ENCODE measurements at places on chromosomes 16 and 17.

- no peak for DNase-seq
Observed at GRCh38 chr16:70348991-70349390, 2.3 kb downstream of the DDX19A start.

DNA sequence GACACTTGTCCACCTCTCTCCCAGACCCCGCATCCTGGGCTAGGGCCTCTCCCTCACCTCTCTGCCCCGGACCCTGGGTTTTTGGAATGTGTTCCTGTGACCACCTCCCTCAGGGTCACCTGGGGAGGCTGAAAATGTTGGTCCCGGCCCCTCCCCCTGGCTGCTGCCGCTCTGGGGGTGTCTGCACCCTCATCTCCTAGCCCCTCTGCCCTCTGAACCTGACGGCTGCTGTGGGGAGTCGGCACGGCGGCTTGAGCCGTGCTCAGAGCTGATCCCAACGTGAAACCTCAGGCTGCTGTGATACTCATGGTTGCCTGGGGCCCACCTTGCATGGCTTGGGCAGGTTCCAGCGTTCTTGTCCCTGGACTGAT, 42.8 kb downstream of the ADCY7 start:
- DNase-seq: no peak

DNA sequence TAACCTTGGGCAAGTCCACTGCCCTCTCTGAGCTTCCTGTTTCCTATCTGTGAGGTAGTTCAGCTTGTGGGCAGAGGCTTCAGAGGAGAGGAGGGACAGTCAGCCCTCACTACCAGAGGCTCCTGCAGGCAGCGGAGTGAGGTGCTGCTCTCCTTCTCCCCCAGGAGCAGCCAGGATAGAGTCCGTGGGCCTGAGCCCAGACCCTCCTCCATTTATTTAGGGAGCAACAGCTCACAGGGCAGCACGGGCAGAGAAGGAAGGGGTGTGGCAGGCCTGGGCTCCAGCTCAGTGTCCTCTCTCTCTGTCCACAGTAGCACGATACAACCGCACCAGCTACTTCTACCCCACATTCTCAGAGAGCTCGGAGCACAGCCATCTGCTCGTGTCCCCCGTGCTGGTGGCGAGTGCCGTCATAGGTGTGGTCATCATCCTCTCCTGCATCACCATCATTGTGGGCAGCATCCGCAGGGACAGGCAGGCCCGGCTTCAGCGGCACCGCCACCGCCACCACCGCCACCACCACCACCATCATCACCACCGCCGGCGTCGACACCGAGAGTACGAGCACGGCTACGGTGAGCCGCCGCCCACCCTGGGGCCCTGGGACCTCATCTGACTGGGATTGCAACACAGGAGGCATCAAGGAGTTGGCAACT, 42.3 kb downstream of the BEAN1 start:
- DNase-seq: no peak

GRCh38 chr16:88936556-88937205, 40.3 kb downstream of the CBFA2T3 start:
- no peak for DNase-seq

GRCh38 chr16:52499060-52499440, 47.9 kb downstream of the TOX3 start:
- DNase-seq: no peak

GRCh38 chr17:34614698-34615097, 35.3 kb downstream of the TMEM132E start:
- no peak for DNase-seq

DNA sequence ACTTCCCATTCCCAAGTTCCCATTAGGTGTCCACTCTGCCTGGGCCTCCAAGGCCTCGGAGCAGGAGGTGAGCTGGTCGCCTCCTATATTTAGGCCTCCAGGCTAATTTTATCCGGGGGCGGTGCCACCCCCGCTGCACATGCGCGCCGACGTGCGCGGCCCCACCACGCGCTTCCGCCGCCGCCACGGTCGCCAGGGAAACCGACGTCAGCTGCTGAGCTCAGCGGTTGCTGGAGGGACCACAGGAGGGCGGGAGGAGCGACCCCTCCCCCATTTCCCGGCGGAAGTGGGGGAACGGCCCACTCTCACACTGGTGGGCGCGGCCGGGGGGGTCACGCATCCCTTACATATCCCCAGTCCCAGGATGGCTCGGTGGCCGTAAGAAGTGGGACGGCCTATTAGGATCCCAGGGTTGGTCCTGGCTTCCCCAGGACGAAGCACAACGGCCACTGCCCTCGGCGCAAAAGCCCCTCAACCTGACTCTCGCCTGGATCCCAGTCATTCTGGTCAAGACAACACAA, 1.0 kb downstream of the PER1 start:
- peak; percentile 92 for DNase-seq

DNA sequence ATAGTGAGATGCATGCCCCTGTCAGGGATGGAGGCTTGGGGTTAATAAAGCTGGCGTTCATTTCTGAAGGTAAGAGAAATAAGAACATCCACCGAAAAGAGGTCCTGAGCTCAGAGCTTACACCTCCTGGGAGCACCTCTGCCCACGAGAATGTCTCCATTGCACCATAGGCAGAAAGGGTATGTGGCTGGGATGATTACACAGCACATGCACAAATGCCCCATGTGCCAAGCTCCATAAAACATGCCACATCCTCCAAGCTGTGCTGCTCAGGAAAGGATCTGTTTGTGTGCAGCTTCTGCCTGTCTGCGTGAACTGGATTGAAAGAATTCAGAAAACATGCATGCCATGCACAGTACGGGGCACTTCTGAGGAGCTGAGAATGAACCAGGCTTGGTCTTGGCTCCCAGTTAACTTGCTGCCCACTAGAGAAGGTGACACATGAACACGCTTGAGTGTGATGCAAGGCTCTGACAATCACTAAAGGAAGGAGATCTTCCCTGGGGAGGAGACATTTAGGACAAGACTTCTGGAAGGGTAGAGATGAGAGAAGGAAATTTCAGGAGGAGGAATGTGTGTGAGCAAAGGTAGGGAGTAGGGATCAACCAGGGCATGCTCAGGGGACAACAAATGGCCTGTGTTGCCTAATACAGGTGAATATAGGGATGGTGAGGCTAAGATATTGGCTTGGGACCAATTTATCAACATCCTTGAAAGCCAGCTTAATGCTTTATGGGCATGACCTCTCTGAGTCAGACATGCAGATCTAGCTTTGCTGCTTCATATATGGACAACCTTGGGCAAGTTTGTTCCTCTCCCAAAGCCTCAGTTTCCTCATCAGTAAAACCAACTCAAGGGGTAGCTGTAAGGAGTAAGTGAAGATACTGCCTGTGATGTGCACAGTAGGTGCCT, 32.0 kb upstream of the SMPD3 start:
- no peak for DNase-seq

DNA sequence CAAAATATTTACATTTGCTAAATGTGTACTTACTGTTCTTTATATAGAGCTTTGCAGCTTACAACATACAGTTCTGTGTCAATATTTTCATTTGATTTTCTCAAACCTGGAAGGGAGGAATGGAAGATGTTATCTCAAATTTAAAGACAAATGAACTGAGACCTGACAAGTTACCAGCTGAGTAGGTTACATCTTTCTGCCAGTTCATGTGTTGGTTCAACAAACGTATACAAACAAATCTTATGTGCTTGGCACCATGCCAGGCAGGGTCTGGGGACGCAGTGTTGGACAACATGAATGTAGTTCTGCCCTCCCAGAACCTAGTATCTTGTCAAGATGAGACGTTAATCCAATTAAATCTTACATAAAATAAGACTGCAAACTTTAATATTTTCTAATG, 507.5 kb upstream of the HSBP1 start:
- DNase-seq: no peak

DNA sequence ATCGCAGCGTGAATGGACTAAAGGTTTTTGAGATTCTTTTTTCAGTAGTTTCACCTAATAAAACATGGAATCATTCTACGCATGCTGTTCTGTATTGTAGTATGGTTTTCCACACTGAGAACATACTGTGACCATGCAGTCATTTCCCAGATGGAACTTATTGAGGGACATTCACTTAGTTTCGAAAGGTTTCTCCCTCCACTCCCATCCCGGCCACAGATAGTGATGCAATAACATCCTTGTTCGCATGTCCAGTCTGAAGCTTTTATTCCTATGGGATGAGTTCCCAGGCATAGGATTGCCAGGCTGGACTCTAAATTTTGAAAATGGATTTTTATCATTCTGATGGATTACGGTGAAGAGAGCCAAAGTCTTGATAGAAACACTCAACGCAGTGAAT, 420.4 kb downstream of the WWOX start:
- DNase-seq: no peak

DNA sequence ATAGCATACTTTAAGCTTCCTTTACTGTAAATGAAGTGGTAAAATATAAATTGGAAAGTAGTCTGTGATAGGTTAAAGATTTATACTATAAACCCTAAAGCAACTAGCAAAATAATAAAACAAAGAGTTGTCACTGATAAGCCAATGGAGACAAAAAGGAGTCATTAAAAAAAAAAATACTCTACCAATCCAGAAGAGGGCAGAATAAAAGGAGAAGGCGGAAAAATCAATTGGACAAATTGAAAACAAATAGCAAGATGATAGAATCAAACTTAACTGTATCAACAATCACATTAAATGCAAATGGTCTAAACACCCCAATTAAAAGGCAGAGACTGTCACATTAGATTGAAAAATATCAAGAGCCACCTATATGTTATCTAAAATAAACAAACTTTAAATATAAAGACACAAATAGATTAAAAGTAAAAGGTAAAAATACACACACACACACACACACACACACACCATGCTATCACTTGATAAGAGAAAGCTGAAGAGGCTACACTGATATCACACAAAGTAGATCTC, 71.8 kb downstream of the CACNG1 start:
- no peak for DNase-seq

DNA sequence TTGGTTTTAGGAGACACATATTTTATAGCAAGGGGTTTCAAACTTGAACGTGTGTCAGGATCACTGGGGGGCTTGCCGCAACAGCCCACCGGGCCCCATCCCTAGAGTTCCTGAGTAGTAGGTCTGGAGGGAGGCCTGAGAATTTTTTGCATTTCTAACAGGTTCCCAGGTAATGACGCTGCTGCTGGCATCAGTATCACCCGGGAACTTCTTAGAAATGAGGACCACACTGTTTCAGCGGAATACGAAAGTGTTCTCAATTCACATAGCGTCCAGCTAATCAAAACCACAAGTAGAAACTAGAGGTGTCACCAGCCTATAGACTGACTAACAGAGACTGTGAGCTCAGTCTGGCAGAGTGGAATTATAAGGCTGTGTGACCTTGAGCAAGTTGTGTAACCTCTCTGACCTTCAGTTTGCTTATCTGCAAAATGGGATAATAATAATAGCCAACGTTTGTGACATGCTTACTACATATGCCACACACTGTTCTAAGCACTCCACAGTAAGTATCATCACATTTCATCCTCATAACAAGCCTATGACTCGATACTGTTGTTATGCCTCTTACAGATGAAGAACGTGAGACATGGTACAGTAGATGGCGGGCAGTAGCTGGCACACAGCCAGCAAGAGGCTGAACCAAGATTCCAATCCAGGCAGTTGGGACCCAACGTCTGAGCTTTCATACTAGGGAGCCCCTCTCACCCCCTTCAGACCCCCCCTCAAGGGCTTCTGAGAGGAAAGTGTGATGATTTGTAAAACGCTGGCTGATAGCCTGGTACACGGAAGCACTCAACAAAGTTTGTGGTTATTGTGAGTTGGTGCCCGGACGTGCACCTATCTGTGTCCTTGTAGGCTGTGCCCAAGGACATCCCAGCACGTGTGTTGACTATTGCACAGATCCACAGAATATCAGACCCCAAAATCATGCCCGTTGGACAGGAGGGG, 4.6 kb upstream of the ICAM2 start:
- DNase-seq: peak; percentile 23

- no peak for DNase-seq
Observed at GRCh38 chr17:47879028-47879585, 16.9 kb upstream of the SP2 start.

- no peak for DNase-seq
Observed at GRCh38 chr17:58302171-58302918, 21.6 kb upstream of the MPO start.

DNA sequence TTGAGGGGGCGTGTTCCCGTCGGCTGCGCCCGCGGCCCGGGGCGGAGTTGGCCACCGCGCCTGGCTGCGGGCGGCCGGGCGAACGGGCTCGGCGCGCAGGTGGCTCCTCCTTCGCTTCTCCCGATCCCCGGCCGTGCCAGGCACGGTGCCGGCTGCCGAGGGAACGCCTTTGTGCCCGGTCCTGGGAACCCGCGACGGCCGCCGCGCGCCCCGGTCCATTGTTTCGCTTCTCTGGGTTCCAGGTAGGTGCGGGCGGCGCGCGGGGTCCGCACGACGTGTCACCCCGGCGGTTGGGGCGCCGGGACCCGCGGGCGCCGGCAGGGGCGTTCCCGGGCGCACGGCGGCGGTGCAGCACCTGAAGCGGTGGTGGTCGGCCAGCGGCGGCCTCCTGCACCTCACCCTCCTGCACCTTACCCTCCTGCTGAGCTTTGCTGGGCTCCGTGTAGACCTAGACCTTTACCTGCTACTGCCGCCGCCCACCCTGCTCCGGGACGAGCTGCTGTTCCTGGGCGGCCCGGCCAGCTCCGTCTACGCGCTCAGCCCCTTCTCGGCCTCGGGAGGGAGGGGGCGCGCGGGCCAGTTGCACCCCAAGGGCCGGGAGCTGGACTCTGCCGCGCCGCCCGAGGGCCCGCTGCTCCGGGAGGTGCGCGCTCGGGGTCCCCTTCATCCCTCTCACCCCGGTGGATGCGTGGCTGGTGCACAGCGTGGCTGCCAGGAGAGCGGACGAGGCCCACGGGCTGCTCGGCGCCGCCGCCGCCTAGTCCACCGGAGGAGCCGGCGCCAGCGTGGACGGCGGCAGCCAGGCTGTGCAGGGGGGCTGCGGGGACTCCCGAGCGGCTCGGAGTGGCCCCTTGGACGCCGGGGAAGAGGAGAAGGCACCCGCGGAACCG, 99.9 kb downstream of the EFCAB13 start:
- DNase-seq: peak; percentile 1

DNA sequence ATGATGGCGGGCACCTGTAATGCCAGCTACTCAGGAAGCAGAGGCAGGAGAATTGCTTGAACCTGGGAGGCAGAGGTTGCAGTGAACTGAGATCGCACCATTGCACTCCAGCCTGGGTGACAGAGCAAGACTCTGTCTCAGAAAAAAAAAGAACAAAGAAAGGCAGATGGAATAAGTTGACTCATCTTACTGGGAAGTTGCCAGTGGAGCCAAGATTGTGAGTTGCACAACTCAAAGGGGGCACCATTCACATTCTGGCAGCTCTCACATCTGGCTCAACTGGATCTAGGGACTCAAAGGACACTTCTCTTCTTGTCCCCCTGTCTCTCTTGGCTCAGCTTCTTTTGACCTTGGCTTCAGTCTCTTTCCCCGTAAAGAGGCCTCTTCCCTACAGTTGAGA, 53.7 kb upstream of the ETV4 start:
- no peak for DNase-seq

DNA sequence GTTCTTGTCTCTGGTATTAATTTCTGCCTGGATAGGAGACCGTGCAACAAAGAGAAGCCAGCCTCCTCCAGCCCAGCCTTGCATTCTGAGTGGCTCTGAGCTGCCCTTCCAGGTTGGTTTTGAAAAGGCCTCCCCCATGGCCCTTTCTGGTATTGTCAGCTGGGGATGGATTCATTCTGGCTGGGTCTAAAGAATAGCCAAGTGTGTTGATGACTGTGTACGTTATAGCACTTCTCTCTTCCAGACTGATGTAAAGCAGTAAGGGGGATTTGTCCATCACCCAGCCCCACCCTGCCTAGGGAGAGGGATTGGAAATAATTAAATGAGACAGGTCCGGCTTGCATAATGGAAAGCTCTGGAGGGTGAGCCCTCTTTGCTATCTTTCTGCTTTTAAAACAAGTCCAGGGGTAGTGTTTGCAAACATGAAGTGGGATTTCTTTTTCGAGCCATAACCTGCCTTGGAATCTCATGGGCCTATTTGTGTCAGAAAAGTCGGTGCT, 146.4 kb downstream of the MSI2 start:
- DNase-seq: no peak

Data from stimulated activated CD4-positive, alpha-beta T cell treated with anti-CD3 and anti-CD28 coated beads, Interleukin-4, amount 100 ng/mL, for 4 hours (primary cell).